NK-92 treated with Interleukin-12 subunit alpha and Interleukin-12 subunit beta, amount 100 ng/mL, for 24 hours (cell line): ENCODE measurements at places on chromosomes 3 and 15.

- no peak for DNase-seq
These were observed 440.8 kb upstream of the GBE1 start for GRCh38 chr3:82202269-82202668.

DNA sequence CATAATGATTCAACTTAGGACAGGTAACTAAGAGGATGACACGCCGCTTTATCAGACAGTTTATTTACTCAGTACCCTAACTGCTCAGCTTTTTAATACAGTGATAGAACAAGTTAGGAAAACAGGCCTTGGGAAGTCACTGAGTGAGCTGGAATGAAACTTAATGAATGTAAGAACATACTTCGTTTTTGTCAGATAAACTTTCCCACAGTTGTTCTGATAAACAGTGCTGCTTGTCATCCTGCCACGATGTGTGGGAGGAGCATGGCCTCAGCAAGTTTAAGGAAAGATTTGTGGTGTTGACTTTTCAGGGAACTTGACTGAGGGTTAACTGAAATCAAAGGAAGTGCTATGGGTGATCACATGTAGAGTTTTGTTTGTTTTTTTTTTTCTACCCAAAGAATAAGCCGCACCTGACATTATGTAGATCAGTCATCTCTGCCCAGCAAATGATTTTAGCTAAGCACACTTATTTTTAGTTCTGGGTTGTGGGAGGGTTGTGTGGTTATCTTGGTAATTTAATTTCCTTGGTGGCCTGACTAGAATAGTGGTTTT, 5.6 kb upstream of the P2RY14 start:
- DNase-seq, result no peak

DNA sequence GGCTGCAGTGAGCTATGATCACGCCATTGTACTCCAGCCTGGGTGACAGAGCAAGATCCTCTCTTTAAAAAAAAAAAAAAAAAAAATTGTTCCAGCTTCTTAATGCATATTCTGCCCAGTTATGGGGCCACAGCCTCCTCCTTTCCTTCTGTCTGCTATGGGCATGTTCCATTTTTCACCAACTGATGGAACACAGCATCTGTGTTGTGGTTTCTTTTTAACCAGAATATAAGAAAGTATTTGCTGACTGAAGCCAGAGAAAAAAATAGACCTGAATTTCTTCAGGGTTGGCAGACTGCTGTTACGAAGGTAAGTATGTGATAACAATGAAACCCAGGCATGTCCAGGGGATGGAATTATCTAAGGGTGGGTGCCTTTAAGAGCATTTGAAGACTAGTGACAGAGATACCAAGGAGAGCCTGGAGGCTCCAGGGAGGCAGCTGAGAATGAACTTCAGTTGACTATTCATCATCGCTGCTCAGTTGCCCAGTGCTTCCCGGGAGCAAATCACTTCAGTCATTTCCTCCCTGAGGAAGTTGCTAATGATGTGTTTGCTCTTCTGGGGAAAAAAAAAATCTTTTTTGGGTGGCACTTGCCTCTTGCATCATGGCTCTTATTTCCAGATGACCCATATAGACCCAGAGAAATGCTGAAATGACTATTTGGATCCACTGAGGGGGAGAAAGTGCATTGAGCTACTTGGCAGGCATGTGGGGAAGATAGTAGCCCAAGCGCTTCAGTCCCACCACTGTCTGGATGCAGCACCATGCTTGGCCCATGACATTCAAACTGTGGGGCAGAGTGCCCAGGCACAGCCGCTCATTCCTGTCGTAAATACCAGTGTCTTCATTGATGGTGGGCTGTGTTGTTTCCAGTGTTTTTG, 14.5 kb downstream of the NCBP2 start:
- no peak for DNase-seq

GRCh38 chr15:35442742-35443141, 103.2 kb downstream of the DPH6 start:
- no peak for DNase-seq

- DNase-seq, result no peak
These were observed 107.4 kb downstream of the KLHL25 start for GRCh38 chr15:85687329-85687728.

GRCh38 chr15:29712149-29712885, 110.0 kb downstream of the TJP1 start:
- no peak for DNase-seq

DNA sequence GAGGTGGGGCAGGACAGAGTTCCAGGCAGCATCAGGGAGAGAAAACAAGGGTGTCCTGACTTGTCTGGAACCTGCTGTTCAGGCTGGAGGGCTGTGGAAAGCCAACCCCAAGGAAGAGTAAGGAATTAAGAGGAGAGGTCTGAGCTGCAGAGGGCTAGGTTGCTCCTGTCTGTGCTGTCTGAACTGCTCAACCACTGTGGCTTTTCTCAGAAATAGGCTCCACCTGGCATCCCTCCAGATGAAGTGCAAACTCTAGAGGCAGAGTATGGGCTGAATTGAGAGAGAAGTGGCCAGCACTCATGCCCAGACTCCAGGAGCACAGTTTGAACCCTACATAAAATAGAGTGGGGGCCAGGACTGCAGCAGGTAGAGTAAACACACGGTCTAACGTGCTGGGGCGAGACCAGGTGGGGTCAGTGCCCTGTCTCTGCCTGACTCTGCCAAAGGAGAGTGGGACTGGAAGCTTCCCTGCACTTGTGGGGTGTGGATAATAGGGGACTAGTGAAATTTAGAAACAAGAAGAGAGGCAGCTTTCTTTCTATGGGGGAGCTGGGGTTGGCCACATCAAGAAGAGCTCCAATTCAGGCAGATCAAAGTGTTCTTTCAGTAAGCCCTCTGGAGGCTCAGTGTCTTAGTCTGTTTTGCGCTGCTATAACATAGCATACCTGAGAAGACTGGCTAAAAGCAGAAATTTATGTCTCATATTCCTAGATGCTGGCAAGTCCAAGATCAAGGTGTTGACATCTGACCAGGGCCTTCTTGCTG, 28.0 kb upstream of the MNS1 start:
- no peak for DNase-seq

DNA sequence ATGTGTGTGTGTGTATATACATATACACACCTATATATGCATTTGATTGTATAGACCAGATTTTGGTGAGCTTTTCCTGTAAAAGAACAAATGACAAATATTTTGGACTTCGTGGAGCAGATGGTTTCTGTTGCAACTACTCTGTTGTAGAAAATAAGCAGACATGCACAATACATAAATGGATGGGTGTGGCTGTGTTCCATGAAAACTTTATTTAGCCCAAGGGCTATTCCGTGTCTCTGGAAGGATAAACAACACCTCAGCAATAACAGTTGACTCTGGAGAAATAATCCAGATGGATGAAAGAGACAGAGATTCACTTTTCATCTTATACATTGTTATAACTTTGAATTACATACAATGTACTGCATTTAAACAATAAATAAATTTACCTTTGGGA, 441.4 kb downstream of the CNTN3 start:
- no peak for DNase-seq

DNA sequence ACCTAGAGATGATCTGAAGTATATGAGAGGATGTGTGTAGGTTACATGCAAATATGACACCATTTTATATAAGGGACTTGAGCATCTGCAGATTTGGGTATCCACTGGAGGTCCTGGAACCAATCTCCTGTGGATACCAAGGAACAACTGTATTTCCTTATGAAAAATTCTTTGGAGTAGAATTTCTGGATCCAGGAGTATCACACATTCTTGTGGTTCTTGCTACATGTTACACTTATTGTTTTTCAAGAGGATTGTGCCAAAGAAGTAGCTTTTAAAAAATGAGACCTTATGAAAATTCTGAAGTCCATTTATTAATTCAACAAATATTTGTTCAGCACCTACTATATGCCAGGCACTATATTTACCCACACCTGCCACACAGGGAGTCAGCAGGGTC, 15.7 kb upstream of the TBC1D23 start:
- no peak for DNase-seq
